ENCODE measurements at places on chromosomes 6 and 20.
A peak's percentile ranks its signal among the peaks of the same experiment; 100 is the strongest.

- DNase-seq = no peak
Observed at GRCh38 chr6:126376682-126377081, 36.8 kb downstream of the CENPW start.

DNA sequence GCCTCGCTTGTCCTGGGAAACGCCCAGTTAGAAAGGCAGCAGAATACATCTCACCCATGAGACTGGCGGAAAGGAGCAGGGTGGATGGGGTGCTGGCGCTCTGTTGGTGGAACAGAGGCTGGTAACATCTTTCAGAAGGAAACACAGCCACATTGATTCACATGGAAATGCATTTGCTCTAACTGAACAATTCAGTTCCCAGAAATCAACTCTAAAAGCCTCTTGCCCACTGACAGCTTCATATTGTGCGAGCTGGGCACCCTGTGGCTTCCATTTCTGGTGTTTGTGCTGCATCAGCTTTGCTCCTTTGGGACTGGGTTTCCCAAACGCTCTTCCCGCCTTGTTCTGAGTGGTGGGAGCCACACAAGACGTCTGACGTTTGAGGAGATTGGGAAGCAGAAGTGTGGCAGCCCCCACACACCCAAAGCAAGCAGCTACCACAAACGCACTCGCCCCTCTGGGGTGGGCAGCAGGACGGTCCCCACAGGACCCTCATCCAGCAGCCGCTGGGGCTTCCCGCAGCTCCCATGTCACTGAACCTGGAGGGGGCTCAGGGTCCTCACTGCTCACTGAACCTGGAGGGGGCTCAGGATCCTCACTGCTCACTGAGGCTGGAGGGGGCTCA, 229.5 kb downstream of the ERMARD start:
- no peak for DNase-seq

- no peak for DNase-seq
Observed at GRCh38 chr6:16249971-16250370, 11.6 kb downstream of the GMPR start.

DNA sequence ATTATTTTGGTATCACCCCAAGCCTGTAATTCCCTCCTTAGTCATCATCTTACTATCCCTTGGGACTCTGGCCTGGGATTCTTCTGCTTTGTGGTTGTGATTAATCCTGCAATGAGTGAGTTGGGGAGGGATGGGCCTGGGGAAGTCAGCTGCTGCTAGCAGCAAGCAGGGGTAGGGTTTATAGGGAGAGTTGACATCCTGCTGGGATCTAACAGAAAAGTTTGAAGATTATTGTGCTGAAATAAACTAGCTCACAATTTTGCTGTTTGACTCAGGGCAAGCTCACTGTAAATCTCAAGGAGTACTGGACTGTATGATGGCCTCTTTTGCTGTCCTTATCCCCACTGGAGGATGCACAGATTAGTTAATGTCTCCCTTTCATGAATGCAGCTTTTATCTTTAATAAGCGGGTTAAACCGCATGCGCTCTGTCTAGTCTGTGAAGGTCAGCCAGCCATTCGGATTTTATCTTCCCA, 83.4 kb downstream of the JARID2 start:
- DNase-seq = peak; percentile 91

GRCh38 chr6:169638915-169639314, 62.9 kb downstream of the WDR27 start:
- DNase-seq = no peak

DNA sequence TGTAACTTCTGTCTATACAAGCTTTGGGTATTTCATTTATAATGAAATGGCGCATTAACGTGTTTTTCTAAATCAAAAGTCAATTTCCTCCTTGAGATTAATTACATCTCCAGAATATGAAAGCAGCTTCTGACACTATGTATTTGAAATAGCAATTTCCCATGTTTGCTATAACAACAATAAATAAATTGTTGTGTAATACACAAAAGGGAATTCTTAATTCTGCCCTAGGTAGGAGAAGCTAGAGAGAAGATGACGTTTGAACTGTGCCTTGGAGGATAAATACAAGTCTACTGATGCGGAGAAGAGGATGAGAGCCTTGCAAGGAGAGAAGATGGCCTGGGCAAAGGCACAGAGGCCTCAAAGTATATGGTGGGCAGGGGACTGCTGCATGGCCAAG, 7.6 kb upstream of the HLA-DOA start:
- DNase-seq = no peak

- DNase-seq = no peak
Observed at GRCh38 chr6:167441715-167442206, 116.9 kb downstream of the TTLL2 start.

DNA sequence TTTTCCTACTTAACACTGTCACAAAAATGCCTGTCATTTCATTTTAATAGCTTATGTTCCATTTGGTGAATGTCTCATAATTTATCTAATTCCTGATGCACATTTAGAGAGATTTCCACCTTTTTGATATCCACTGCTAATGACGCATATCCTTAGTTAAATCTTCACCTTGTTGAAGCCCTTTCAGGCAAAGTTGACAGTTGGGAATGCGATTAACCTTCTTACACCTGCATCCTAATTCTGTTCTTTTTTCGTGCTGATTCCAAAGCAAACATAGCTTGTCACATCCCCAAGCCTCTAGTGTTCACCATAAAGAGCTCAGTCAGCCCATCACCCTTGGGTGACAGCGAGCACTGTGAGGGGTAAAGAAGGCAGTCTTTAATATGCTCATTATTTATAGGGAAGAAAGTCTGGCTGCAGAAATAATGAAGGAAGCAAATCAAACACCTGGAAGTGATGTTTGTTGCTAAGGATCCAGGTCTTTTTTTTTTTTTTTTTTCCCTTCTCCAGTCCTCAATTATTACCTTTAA, 205.6 kb downstream of the DTNBP1 start:
- no peak for DNase-seq

- no peak for DNase-seq
Observed at GRCh38 chr6:105569706-105570105, 166.8 kb upstream of the PREP start.

GRCh38 chr6:84411060-84411629, 183.7 kb upstream of the CEP162 start:
- DNase-seq = no peak
